ENCODE measurements at places on chromosomes 5 and 9. TPM values are rescaled to one million over a fixed set of nuclear protein-coding genes. Genes with fewer than 3 reads are reported as not detected.
A peak's percentile ranks its signal among the peaks of the same experiment; 100 is the strongest.

DNA sequence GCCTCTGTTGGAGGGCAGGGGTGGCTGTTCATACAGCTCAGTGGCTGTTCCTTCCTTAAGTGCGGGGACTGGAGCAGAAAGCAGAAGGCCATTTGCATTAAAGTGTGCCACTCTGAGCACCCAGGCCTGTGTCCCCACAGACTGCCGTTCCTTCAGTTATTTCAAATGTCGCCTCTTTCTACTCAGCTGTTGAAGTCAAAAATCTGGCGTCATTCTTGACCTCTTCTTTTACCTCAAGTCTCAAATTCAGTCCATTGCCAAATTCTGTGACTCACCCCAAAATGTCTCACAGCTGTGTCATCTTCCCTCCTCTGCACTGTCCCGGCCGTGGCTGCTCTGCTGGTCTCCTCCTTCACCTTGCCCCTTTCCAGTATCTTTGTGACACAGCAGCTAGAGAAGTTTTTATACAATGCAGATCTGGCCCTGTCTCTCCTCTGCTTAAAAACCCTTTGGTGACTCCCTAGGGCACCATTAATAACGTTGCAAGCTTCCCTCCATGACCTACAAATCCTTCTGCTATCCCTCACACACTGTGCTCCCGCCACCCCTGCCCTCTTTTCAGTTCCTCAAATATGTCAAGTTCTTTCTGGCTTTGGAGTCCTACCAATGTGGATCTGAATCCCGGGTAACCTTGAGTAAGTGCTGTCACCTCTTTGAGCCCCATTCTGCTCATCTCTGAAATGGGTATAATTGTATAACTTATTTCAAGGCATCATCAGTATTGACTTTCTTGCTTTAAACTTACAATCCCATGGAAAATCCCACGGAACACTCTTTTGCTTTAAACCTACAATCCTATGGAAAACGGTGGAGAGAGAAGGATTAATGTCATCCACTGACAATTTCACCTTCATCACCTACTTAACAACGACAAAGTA, 98.3 kb upstream of the BOD1 start:
- peak; percentile 31 for DNase-seq

- no peak for DNase-seq
These were observed 1143.4 kb downstream of the CDH12 start for GRCh38 chr5:21709770-21710169.

GRCh38 chr5:140664030-140664358, 710 bp upstream of the WDR55 start:
- no peak for DNase-seq

GRCh38 chr5:51987239-51987638, 604.0 kb downstream of the ISL1 start:
- no peak for DNase-seq

DNA sequence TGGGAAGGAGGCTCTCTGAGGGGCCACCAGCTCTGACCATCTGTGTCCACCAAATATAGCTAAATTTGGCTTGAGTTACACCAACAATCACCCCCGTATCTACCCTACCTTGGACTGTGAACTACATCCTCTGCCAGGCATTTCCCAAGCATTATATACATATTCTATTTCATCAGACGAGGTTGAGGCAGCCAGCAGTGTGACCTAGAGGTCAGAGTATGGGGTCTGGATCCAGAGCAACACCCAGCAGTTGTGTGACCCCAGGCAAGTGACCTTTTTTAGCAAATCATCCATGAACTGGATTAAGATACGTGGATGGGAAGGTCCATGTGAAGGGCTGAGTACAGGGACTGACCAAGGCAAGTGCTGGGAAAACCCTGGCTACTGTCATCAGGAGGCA, 180.6 kb downstream of the HSPA4 start:
- DNase-seq: no peak

GRCh38 chr5:143006501-143006900, 236.3 kb downstream of the ARHGAP26 start:
- DNase-seq: no peak

- no peak for DNase-seq
These were observed 105.2 kb downstream of the FRMD3 start for GRCh38 chr9:83432877-83433550.

DNA sequence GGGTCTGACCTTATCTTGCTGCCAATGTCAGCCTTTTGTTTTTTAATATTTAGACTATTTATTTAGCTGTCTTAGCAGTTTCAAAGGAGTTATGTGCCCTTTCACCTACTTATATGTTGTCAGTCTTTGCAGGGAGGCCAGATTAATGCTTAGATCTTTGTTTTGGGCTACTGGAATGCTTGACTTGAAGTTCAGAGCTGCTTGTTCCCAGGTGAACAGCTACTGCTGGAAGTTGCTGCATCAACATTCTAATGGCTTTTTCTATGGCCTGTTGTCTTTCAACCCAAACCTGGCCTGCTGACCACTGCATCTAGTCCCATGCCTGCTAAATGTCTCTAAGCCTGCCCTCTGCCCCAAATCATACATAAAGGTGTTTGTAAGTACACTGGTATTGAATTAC, 3.0 kb downstream of the SLC22A5 start:
- no peak for DNase-seq

DNA sequence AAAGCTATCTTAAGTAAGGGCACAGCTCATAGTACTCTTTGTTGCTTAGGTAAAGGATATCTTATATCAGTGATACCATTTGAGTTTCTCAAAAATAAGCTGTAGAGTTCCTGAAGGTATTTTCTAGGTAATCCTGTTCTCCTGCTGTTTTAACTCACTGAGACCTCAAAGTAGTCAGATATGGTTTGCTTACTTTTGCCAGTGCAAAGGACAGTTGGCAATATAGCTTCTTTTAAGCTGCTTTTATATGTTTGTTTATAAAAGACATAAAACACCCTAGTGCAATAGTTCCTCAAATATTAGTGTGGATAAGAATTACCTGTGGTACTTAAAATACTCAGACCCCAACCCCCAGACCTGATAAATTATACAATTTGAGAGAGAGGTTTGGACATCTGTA, 12.1 kb downstream of the NCBP1 start:
- no peak for DNase-seq

- DNase-seq: peak; percentile 49
These were observed 1.9 kb upstream of the DAP start for GRCh38 chr5:10762776-10763500.

- DNase-seq: no peak
These were observed 404.9 kb downstream of the CDK5RAP2 start for GRCh38 chr9:120175031-120175430.

GRCh38 chr5:14187660-14188059, 44.5 kb downstream of the TRIO start:
- peak; percentile 61 for DNase-seq

Gene IL17B
- total RNA-seq: 0.31 TPM

Gene WNT8A
- not detected for total RNA-seq

Gene GPSM1
- total RNA-seq: 8.9 TPM

Gene SLC25A2
- total RNA-seq: not detected

Gene CATSPER3
- total RNA-seq: 0.08 TPM

Gene GLRA1
- total RNA-seq: not detected

Gene SAXO1
- under 0.01 TPM for total RNA-seq

Gene C5
- total RNA-seq: 4.5 TPM

Gene NMUR2
- total RNA-seq: not detected

Gene SAPCD2
- 5.9 TPM for total RNA-seq

Gene MTMR12
- 11.3 TPM for total RNA-seq

Measured in H4 (cell line).